ENCODE measurements at places on chromosomes 6 and 20.
A peak's percentile ranks its signal among the peaks of the same experiment; 100 is the strongest.

GRCh38 chr6:161374971-161375873 lies 101.4 kb upstream of the AGPAT4 start:
- no peak for DNase-seq

GRCh38 chr20:38674092-38674764 lies 50.1 kb upstream of the SLC32A1 start:
- DNase-seq: peak; percentile 62

DNA sequence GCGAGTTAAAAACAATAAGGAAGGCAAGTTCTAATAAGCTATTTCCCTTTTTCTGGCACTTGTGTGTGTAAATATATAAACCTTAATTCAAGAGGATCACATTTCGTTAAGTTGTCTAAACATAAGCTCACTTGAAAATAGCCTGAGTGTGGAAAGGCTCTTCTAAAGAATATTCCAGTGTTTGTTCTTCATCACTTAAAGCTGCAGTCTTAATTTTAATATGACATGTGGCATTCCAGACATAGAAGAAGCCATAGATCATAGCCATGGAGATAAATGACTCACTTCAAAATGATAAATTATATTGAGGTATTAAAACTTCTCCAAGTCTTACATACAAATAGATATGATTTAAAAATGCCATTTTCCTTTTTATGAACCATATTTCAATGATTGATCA lies 42.1 kb downstream of the IYD start:
- no peak for DNase-seq

GRCh38 chr20:51440589-51440988 lies 101.9 kb downstream of the NFATC2 start:
- DNase-seq: no peak

- DNase-seq: no peak
Measured at GRCh38 chr6:168457653-168457934, 16.6 kb downstream of the SMOC2 start.

DNA sequence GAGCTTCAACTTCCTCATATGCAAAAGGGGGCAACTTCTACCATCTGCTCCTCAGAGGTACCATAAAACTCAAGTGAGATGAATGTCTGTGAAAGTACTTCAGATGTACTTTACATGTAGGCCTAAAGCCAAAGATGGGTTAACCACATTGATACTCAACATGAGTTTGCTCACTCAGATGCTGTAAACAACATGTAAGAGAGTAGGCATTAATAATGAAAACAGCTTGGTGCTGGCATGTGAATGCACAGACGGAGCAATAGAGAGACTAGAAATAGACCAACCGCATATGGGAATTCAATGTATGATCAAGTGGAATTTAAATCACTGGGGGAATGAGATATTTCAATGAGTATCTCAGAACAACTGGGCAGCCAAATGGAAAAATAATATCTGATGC lies 143.8 kb upstream of the CDYL start:
- no peak for DNase-seq

GRCh38 chr6:14966096-14966905 lies 279.6 kb upstream of the JARID2 start:
- no peak for DNase-seq

DNA sequence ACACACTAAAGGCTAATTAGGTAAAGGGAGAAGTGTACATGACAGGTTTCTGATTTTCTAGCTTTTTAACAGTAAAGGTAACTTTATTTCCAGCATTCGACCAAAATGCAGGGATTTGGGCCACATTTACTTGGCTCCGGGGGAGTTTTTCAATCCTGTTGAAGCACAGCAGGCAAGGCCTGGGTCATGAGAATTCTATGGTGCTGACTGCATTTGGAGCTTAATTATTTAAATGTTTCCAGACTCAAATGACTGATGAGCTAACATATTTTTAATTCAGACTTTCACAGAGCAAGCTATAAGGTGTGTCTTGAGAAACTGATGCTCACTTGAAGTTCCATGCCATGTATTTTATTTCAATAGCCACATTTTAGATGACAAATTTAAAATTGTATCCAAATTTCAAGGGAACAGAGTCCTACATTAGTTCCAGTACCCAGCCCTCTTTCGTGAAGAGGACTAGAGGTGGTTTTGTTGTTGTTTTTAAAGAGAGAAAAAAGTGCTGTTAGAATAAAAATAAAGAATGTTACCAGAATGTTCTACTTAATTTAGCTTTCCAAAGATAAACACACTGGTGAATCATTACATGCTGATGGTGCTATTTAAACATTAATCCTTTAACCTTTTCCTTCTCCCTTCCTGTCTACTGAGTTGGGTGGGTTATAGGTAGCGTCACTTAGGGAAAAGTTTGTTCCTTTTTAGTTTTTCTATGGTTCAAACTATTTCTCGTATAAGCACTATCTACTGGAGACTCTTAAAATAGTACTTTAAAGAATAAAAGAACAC lies 82.3 kb upstream of the PHACTR2 start:
- no peak for DNase-seq

GRCh38 chr6:80789912-80790570 lies 683.6 kb downstream of the BCKDHB start:
- no peak for DNase-seq

DNA sequence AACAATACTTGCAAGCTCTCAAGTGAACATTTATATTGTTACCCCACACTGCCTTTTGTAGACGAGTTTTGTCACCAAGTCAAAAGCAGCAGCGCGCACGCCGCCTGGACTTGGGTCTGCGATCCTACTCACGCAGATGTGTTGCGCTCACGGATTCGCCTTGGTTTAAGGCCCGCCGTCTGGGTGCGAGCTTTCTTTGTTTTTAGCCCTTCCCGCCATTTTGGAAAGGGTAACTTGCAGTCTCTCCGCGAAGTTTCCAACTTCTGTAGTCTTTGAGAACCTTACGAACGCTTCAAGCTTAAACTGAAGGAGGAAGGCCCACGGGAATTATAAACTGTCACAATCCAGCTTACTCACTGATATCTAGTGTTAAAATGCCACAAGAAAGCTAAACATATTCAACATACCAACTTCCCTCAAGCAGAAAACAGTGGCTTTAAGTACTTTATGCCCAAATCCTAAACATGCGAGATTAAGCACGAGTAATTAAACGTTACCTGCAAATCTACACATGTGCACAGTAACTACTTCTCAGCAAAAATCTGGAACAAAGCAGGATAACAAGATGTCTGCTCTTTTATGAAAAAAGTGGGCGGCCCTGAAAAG lies 80.4 kb upstream of the BTN3A2 start:
- DNase-seq: peak; percentile 51

GRCh38 chr6:146258206-146258605 lies 229.3 kb downstream of the GRM1 start:
- DNase-seq: no peak

DNA sequence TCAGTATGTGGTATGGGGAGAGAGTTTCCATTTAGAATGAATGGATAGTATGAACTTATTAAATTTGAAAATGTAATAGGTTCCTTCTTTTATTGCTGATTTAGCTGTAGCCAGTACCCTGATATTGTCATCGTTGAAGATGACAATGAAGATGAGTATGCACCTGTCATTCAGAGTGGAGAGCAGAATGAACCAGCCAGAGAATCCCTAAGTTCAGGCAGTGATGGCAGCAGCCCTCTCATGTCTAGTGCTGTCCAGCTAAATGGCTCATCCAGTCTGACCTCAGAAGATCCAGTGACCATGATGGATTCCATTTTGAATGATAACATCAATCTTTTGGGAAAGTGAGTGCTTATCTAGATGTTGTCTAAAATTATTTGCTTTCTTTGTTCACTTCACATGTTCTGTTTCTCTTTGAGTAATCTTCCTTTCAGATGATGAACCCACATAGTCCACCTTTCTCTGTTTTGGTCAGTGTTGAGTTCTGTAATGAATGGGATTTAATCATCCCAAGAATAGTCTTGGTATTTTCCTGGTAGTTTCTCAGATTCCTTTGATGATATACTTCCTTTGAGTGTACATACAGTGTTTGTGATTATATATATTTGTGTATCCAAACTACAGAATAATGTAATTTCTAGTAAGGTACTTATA lies 23.3 kb downstream of the HSF2 start:
- DNase-seq: no peak

DNA sequence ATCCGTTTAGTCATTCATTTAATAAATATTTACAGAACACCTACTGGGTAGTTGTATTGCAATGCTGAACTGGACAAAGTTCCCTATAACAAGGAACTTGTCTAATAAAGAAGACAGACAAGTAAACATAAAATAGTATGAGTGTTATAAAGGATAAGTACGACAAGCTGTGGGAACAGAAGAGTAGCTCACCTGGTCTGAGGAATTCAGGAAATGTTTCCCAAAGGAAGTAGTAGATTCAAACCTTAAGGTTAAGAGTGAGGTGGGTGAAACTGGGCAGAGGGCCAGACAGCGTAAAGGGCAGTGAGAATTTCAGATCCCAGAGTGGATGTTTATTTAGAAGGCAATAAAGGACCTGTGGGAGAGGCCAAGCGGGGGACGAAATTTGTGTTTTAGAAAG lies 72.3 kb upstream of the CD2AP start:
- no peak for DNase-seq

DNA sequence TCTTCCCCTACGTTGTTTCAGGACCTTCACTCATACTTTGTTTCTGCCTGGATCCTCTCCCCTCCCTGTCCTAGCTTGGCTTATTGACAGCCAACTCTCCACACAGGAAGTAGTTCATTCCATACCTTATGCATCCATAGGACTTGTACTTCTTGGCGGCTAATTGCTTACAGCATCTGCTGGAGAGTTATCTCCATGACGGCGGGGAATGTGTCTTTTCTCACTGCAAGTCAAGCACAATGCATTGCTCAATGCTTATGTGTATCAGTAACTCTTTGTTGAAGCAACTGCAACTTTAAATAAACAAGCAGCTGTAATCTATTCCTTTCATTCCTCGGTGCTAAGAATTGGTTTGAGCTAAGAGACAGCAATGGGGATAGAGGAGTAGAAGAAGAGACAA lies 551.3 kb upstream of the EPHA7 start:
- DNase-seq: no peak

GRCh38 chr6:166507809-166508564 lies 78.5 kb downstream of the RAMACL start:
- DNase-seq: no peak

DNA sequence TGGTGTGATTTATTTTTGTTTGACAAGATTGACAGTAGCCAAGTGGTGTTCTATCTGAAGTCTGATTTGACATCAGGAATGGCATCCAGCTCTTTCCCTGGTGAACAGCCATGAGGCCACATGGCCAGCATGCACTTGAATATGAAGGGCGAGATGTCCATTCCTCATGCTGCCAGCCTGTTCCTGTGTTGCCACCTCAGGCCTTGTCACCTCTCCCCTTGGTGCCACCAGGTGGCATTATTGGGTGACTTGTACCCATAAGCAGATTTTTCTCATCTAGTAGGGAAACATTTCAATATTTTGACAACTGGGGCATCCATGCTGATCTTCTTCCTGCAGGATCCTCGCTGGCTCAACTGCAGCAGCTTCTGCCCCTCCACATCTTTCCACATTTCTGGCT lies 199.1 kb downstream of the ERMARD start:
- no peak for DNase-seq

DNA sequence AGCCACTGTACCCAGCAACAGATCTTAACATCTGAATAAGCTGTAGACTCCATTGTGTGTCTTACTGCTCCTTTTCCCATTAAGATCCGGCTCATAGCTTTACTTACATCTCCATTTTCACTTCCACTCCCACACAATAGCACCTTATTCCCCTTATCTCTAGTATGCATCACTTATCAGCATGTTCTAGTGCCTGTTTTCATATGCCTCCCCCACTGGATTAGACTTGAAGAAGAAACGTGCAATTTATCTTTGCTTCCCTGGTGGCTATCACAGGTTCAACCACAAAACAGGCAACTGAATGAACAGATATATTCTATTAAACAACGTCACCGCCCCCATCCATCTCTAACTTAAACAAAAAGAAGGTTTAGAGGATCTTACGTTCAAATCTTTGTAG lies 12.1 kb downstream of the SSR1 start:
- no peak for DNase-seq

DNA sequence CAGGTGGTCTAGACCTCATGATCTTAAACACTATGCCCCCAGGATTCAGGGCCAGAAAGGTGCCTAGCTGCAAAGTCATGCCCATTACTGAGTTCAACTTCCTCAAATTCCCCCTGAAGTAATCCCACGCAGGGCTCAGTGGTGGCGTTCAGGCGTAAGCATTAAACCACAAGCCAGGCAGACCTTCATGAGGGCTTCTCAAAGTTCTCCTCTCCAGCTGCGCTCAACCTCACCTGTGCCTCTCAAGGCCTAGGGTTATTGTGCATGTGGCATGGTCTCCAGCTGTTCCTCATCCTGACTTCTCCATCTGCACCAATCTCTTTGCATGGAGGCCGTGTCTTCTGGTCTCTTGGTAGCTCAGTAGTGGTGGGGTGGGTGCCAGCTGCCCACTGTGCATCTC lies 113.6 kb downstream of the TSHZ2 start:
- no peak for DNase-seq

GRCh38 chr6:154471609-154472362 lies 38.7 kb downstream of the CNKSR3 start:
- DNase-seq: no peak

- DNase-seq: no peak
Measured at GRCh38 chr6:105251689-105252088, 71.9 kb upstream of the POPDC3 start.

- no peak for DNase-seq
Measured at GRCh38 chr6:169051371-169051770, 202.3 kb downstream of the THBS2 start.

DNA sequence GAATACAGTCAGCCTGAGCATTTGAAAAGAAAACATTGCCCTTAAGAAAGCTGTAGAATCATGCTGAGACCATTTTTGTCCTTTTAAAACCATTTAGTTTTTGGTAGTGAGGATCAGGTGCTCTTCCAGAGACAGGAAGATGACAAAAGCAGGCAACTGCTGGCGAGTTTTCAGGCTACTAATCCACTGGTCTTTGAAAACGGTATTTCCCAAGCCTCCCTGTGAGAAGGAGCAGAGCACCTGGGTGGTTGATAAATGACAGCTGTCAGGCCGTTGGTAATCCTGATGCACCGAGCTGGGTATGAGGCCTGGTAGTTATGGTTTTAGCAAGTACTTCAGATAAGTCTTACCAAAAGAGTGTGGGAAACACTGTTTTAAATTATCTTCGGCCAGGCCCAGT lies 10.1 kb upstream of the SEC63 start:
- DNase-seq: no peak

GRCh38 chr20:6908673-6909072 lies 141.2 kb downstream of the BMP2 start:
- DNase-seq: no peak

DNA sequence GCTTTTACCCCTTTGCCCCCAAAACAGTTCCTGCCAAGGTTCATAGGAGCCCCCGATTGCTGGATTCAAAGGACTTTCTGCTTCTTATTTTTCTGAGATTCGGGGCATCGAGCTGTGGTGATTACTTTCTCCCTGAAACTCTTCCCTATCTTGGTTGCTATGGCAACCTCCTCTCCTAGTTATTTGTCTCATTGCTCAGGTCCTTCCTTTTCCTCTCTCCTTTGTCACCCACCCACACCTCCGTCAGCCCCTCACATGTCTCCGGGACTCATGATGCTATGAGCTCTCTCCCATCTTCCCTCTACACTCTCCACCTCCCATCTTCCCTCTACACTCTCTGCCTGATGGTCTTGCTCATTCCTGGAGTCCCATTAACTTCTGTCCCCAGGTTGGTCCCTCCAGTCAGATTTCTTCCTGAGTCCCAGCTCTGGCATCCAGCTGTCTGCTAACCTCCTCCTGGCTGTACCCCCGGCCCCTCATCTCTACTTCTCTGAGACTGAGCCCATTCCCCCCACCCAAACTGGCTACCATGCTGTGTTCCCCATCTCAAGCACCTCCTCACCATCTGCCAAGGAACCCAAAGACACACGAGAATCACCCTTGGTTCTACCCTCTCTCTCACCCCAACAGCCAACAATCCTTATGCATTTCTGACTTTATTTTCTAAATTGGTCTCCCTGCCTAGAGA lies 30.2 kb upstream of the NNAT start:
- no peak for DNase-seq

- no peak for DNase-seq
Measured at GRCh38 chr6:15475261-15475660, 187.6 kb downstream of the DTNBP1 start.
